ENCODE measurements at places on chromosomes 11 and 22. TPM values are rescaled to one million over a fixed set of nuclear protein-coding genes. Genes with fewer than 3 reads are reported as not detected.
A peak's percentile ranks its signal among the peaks of the same experiment; 100 is the strongest.

- no peak for DNase-seq
These were observed 159.4 kb downstream of the C11orf91 start for GRCh38 chr11:33540946-33541915.

Gene ELMOD1
- polyA plus RNA-seq = 5.0 TPM

DNA sequence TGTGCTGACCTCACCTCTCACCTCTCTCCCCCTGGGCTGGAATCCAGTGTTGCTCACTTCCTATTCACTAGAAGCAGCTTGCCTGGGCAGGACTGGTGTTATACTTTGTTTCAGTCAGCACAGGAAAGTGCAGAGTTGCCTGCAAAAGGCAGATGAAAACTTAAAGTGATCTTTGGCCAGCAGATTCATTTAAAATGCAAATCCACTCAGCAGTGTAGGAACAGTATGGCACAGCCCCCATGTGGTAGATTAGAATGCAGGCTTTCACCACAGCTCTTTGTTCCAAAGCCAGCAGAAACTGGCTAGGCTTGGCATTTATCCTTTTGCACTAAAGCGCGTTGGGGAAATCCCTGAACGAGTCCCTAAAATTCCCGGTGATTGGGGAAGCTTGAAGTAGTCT is 301.2 kb downstream of the OR4C45 start:
- DNase-seq = no peak

DNA sequence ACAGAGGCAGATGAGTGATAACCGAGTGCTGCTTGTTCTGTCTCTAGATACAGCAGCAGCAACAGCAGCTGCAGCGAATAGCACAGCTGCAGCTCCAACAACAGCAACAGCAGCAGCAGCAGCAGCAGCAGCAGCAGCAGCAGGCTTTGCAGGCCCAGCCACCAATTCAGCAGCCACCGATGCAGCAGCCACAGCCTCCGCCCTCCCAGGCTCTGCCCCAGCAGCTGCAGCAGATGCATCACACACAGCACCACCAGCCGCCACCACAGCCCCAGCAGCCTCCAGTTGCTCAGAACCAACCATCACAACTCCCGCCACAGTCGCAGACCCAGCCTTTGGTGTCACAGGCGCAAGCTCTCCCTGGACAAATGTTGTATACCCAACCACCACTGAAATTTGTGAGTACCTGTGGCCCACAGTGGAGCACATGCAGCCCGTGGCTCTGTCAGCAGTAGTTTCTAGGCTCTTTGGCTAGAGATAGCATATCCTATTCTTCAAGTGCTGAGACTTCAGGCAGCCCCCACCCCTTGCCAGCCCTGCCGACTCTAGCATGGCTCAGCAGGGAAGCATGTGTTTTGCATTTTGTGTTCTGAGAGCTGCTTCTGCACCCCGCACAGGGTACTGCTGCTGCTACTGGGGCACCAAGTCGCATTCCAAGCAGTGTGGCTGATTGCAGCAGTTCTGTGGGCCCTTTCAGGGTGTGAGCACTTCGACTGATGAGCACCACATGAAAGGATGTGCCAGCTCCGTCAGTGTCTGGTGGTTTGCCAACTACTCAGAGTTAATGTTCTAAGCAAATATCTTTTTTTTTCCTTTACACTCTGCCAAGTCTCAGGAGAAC is 59.2 kb downstream of the MED15 start:
- DNase-seq = peak; percentile 74

- no peak for DNase-seq
These were observed 40.2 kb upstream of the EMID1 start for GRCh38 chr22:29165321-29166060.

Gene RIN1
- polyA plus RNA-seq = 7.6 TPM

DNA sequence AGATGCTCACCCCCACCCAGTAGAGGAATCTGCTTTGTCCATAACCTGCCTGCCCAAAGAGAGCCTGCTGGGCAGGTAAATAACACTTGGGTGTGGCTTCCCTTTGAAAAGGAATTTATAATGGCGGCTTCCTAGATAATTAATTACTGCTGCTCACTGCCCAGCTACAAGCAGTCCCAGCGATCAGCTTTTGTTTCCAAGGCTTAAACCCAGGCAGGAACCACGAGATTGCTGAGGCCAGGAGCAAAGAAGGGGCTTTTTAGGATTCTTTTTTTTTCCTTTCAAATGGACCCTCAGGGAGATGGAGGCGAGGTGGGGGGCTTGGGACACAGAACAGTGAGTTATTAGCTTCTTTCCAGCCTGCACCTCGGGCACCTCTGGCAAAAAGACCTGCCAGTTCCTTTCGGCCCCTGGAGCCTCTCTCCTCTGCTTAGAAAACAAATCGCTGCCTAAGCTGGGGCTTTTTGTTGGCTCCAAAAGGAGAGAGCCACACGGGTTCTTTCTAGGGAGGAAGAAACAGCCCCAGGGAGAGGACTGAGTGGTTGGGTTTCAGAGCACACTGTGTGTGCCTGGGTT is 107.2 kb downstream of the TSPAN18 start:
- DNase-seq = no peak

Gene GRIA4
- 3.8 TPM for polyA plus RNA-seq

DNA sequence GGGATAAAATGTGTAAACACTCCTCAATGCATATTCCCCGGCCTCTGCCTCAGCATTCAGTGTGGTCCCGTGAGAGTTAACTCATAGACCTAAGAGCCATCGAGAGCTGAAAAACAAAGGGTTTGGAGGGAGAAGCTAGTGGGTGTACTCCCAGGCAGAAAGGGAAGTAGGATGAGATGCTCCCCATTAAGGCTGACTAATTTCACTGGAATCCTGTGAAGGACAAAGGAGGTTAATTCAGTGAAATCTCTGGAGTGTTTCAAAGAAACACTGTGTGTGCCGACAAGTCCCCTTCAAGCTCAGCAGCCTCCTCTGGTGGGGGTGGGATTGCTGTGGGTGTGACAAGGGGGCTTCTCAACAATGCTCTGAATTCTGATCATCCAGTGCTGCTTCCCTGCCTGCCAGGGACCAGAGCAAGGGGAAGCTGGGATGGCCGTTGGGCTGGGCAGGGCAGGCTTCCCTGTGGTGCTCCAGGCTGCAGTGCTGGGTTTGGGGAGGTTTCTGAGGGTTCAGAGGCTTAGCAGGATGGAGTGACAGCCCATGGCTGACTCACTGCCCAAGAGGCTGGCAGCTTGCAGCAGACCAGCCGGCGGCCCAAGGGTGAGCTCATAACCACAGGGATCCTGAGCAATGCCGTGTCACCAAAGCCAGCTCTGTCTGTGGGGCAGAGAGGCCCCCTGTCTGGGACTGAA is 61.4 kb upstream of the BMAL1 start:
- DNase-seq = no peak

Gene FOLR2
- 27.4 TPM for polyA plus RNA-seq

Gene RAG2
- 0.41 TPM for polyA plus RNA-seq

Data from muscle of leg (tissue), 16 donors.